Foreskin fibroblast (primary cell): ENCODE measurements at places on chromosomes 3 and 15.

DNA sequence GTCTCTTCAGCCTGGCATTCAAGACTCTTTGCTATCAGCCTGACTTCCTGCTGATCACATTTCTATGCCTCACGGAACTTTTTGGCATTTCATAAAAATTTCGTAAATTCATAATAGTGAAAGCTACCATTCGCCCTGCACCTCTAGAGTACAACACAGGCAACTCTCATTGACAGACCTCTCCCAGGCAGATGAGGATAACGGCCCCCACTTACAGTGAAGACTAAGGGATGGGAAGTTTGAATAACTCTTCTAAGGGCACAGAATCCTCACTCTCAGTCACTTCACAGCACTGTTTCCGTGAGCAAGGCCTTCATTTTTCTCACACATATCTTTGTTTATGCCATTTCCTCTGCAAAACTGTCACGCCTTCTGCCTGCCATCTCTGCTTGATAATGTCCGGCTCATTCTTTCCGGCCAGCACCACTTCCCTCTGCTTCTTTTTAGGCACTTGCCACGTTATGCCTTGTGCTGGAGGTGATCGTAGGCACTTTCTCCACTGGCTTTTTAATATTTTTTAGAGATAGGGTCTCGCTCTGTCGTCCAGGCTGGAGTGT is 224.1 kb upstream of the HES1 start:
- no peak for DNase-seq

- DNase-seq: no peak
Observed at GRCh38 chr15:74833376-74834107, 7.1 kb downstream of the CPLX3 start.

GRCh38 chr3:41092844-41093243 is 106.5 kb upstream of the CTNNB1 start:
- DNase-seq: no peak

GRCh38 chr3:69740103-69741021 is 1.1 kb downstream of the MITF start:
- DNase-seq: no peak

DNA sequence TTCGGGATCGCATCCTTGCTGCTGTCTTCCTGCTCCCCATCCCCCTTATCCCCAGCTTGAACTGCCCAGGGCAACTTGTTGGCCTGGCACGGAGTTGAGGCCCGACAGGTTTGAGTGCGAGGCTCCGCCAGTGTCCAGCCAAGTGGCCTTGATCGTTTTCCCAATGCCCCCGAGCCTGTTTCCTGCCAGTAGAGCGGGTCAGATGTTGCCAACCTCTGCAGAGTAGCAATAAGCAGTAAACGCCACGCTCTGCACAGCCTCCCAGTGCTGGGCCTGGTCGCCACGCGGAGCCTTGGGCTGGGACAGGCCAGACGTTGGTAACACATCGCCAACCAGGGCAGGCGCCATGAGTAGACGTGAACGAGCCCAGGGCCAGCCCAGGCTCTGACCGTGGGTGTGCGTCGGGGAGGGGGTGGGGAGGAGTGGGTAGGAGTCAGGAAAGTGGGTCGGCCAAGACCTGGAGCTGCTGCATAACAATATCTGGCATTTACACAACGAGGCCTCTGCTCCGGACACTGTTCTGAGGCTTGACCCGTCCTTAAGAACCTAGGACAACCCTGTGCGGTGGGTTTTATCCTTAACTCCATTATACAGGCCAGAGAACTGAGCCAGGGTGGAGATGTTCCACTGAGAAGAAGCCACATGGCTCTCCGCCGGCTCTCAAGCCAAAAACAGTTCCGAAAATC is 444 bp upstream of the ABHD14A start:
- peak; percentile 38 for DNase-seq

GRCh38 chr3:189395825-189396224 is 224.1 kb downstream of the TPRG1 start:
- DNase-seq: no peak

- no peak for DNase-seq
Observed at GRCh38 chr3:140588558-140588957, 89.3 kb upstream of the TRIM42 start.

DNA sequence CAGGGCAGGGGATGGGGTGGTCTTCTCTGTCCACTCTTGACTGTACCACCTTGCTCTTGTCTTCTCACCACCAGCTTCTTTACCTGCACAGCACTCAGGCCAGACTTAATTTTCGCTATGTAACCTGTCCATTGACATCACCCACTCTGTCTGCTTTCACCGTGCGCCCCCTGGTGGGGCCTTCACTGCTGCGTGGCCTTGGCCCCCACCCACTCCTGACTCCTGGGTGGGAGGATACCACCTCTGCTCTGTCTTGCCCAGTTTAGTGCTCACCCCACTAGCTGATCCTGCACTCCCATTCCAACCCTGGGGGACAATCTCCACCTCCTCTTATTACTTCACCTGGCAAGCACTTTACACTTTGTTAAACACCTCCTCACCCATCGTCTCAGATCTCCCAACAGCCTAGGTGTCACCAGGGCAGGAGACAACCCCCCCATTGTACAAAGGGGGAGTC is 17.7 kb downstream of the PTH1R start:
- peak; percentile 71 for DNase-seq

- no peak for DNase-seq
Observed at GRCh38 chr3:128369121-128369703, 97.5 kb downstream of the DNAJB8 start.

- DNase-seq: peak; percentile 43
Observed at GRCh38 chr15:44545913-44546802, 9.2 kb downstream of the EIF3J start.

DNA sequence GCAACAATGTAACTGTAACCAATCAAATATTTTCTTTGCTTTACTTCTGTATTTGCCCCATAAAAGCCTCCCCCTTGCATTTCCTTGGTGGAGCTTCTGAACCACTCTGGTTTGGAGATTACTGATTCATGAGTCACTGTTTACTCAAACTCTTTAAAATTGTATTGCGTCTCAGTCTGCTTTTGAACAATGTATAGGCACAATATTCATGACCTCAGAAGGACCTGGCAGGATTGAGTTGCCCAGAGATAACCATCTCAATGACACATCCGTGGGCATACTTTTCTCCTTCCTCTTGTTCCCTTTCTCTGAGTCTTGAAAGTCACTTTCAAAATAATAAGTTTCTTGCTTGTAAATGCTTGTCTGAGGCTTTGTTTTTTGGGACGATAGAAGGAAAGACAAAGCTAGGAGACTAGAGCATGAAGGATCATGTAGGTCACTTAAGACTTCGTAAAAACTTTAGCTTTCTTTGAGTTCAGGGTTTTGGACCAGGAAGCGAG is 57.1 kb upstream of the POU1F1 start:
- peak; percentile 89 for DNase-seq

GRCh38 chr15:47439146-47440111 is 277.9 kb upstream of the SEMA6D start:
- peak; percentile 56 for DNase-seq

DNA sequence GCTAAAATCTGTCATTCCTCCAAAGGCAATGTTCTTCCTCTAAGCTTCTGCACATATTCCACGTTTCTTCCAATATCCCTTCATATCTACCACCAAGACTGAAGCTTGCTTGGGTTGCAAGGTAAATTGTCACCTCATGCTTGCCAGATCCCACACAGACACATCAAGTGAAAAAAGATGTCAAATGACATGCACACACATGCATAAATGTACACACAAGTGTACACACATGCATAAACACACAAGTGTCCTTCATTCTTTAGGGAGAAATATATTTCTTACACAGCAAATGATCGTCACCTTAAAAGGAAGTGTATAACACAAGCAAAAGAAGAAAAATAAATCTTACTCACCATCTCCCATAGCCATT is 59.4 kb downstream of the CLASP2 start:
- no peak for DNase-seq

GRCh38 chr3:12822725-12823373 is 18.5 kb downstream of the RPL32 start:
- DNase-seq: no peak

DNA sequence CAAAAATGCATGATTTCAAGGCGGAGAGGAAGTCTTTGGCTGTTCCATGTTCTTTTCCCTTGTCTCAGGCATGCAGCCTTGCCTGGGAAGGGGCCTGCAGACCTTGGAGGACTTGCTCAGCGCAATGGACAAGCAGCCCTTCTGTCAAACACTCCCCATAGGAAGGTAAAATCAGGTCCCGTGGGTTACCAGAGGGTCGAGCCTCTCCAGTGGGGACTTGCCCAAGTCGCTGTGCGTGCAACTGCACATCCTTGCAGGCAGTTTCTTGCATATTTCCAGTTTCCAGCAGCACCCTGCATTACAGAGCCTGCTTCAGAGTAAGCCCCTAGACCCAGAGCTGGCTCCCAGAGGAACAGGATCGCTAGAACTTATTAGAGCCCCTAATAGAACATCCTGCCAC is 75.5 kb upstream of the KLF13 start:
- no peak for DNase-seq

DNA sequence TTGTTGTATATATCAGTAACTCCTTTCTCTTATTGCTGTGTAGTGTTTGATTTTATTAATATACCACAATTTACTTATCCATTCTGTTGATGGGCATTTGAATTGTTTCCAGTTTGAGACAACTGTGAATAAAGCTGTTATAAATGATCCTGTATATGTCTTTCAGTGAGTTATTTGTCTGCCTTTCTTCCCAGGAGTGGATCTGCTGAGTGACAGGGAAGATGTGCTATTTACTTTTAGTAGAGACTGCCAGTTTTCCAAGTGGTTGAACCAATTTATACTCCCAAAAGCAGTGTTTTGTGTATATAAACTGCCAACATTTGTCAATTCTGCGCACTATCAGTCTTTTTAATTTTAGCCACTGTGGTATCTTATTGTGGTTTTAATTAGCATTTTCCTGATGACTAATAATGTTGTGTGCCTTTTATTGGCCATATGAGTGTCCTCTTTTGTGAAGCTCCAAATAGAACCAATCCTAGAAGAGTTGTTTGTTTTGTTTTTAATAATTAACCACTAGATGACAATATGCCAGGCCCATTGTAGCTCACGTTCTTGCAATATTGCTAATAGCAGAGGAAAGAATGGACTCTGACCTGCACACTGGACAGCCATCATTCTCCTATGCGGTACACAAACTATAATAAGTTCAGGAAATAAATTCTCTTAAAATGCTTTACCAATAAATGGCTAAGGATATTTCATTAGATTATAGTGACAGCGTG is 25.3 kb downstream of the TRANK1 start:
- no peak for DNase-seq

- no peak for DNase-seq
Observed at GRCh38 chr3:97899331-97899730, 72.9 kb downstream of the RIOX2 start.

- DNase-seq: peak; percentile 88
Observed at GRCh38 chr3:149466192-149466591, 8.3 kb upstream of the TM4SF4 start.

DNA sequence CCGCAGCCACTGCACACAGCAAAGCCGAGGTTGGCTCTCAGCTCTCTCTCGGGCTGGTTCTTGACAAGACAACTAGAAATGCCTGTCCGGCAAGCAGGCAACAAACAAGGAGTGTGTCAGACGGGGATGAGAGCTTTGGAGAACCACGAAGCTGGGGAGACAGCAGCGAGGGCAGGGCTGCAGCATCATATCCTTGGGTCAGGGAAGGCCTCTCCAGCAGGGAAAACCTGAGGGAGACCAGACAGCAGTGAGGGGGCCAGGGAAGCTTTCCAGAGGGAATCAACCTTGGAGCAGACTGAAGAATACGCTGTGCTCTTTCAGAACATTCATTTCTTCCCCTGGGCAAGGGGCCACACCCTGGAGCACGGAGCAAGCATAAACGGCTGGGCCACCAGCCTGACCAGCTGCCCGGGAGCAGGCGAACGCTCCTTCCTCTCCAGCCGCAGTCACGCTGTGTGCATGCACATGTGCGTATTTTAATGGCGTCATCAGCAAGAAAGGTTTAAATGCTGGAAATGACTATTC is 58.7 kb downstream of the CHSY1 start:
- peak; percentile 55 for DNase-seq

DNA sequence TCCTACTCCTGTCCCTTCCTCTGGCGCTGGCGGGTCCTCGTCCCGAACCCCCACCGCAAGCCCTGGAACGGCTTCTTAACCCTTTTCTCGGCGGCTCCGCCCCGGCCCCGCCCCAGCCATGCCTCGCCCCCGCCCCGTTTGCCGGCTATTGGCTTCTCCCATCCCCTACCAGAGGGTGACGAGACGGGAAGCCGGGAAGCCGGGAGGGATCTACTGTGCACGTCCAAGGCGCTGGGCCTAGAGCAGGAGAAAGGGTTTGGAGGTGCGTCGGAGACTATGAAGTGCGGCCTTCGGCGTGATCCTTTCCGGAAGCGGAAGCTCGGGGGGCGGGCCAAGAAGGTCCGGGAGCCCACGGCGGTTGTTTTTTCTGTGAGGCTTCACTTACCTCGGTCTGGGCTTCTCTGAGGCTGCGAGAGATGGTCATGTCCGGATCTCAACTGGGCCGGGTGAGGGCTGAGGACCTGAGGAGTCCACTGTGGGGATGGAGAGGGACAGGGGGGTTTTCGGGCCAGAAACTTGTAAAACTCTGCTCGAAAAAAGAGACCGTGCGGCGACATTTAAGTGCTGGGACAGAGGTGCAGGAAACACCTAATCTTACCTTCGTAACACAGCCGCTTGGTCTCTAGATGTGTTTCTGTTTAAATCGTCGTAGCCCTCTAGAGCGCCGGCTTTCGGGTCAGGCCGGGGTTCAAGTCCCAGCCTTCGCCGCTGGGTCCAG is 21.4 kb downstream of the ROPN1B start:
- peak; percentile 88 for DNase-seq

DNA sequence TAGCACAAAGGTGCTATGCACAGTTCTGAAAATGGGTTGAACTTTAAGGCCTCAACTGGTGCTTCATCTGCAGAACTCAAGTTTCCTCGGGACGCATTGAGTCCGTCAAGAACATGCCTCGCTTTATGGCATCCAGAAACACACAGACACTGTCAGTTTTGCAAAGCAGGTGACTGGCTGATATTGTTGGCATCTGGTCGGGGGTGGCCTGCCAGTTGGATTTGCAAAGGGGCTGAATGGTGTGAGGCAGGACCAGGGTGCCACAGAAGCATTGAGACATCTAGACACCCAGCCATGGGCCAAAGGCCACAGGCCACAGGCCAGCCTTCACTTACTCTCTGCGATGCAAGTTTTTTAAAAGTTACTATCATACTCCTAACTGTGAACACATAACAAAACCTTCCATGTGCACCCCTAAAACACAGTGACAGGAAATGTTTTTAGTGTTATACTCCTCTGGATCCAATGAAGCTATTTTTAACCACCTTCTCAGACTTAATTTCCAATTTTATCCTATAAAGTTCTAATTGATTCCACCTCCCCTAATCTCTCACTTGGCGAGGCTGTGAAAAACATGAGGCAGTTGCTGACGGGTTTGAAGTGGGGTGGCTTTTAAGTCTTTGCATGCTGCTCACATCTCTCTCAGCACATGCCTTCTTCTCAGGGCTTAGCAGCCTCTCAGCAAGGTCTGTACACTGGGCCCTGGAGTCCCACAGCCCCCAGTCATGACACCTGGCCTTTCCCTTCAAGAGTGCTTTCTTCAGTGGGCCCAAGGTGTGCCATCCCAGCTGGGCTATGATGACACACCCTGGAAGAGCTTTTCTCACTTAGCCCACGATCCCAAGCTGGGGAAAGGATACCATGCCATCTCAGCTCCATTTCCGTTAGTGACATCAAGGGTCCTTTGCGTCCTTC is 38.5 kb upstream of the DUSP7 start:
- no peak for DNase-seq
